Left ventricle myocardium superior (tissue), 1 donor: ENCODE measurements at places on chromosomes 2 and 18.
A peak's percentile ranks its signal among the peaks of the same experiment; 100 is the strongest.

- no peak for DNase-seq
Observed at GRCh38 chr2:175468431-175469098, 287.1 kb upstream of the ATP5MC3 start.

DNA sequence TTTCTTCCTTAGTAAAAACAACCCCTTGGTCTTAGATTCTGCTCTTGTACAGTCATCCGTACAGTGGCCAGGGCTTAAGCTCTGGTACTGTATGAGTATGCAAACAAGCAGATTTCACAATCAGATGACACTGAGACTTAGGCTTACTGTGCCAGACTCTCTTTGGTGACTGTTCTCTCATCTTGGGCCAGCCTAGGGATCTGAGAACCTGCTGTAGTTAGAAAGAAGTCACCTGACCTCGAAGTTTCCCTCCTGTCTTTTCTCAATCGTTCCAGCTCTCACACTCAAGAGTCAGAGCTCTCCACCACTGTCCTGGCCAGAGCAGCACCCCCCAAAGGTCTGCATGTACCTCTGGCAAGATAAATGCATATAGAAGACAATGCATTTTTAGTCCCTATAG is 63.2 kb downstream of the ZEB2 start:
- peak; percentile 21 for DNase-seq

DNA sequence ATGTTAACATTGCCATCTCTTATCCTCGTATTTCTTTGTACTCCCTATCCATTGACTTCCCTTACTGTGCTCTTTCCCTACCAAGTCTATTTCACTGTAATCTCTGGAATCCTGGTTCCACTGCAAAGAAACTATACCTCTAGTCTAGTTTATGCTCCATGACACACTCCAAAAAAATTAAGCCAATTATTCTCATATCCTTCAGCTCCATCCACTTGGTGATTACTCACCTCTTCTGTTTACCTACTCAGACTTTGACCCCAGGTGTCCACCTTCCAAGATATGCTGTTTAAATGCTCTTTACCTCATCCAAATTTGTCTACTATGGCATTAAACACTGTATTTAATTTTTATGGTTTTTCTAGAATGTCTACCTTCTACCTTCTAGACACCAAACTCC is 137.9 kb downstream of the ATAD2B start:
- no peak for DNase-seq

- peak; percentile 57 for DNase-seq
Observed at GRCh38 chr2:216936954-216937357, 77.1 kb upstream of the TNP1 start.

DNA sequence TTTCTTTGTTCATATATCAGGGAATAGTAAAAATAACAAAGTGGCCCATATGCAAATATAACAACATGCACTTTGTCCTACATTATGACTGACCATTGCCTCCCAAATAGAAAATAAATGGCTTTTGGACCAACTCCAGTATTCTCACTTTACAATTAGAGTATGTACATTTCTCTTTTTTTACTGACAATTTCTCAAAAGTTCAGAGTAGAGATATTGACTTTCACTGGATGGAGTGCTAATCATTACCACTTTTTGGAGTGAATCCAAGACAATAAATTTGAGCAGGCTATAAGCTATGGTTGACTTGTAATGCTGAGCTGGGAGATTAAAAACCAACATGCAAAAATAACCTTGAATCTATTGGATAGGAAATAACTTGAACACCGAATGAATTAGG is 987.4 kb downstream of the SUCLG1 start:
- DNase-seq, result no peak

- no peak for DNase-seq
Observed at GRCh38 chr18:12783524-12783923, 80.7 kb downstream of the PSMG2 start.

- DNase-seq, result no peak
Observed at GRCh38 chr2:207828361-207829057, 58.8 kb upstream of the FZD5 start.

DNA sequence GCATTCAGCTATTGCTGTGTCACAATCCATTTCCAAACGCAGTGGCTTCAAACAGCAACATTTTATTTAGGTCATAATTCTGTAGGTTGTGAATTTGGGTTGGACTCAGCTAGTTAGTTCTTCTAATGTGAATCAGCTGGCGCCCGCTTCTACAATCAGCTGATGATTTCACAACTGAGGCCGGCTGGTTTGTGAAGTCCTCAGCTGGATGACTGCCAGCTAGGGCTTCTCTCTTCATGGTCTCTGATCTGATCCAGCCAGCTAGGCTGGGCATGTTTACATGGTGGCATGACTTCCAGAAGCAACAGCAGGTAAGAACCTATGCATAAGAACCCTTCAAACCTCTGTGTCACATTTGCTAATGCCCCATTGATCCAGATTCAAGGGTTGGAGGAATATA is 172.0 kb downstream of the SLC4A10 start:
- DNase-seq, result no peak

DNA sequence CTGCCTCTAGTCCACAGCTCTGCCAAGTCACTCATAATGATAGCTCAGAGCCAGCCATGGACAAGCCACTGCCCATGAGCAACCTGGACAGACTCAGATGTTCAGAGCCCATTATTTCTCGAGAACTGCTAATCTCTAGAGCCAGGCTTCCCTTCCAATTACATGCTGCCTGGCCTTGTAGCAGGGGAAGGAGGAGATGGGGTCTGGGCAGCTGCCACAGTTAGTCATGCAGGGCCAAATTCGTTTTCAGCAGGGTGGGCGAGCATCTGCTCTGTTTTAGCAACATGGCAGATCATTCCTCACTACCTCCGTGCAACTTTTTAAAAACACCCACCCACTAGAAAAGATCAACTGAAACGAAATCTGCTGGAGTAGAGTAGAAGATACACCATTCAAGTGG is 141.8 kb downstream of the MYO5B start:
- DNase-seq, result no peak
